Stimulated activated CD4-positive, alpha-beta T cell treated with anti-CD3 and anti-CD28 coated beads, Interleukin-1b, Interleukin-23, amount 100 ng/mL, for 1 hour (primary cell): ENCODE measurements at places on chromosomes 6 and 20.

- DNase-seq = no peak
Observed at GRCh38 chr6:150146436-150146835, 3.6 kb downstream of the PPP1R14C start.

- no peak for DNase-seq
Observed at GRCh38 chr6:47159763-47160162, 117.6 kb upstream of the ADGRF1 start.

- DNase-seq = no peak
Observed at GRCh38 chr6:85241498-85242052, 208.3 kb upstream of the NT5E start.

- DNase-seq = no peak
Observed at GRCh38 chr6:45930420-45931040, 85.1 kb downstream of the CLIC5 start.

GRCh38 chr6:119626884-119627619 is 277.5 kb upstream of the MAN1A1 start:
- no peak for DNase-seq

GRCh38 chr6:24147511-24148153 is 21.6 kb downstream of the NRSN1 start:
- no peak for DNase-seq

DNA sequence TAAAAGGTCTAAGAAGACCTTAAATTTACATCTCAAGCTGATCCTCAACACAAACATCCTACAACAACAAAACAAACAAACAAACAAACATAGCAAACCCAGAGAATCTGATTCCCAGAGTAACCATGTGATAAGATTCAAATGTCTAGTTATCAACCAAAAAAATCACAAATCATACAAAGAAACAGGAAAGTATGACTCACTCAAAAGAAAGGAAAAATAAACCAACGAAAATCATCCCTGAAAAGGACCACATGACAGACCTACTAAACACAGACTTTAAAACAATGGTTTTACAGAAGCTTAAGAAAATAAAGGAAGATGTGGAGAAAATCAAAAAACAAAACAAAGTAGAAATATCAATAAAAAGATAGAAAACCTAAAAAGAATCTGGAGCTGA is 18.1 kb downstream of the VNN1 start:
- DNase-seq = no peak

- DNase-seq = no peak
Observed at GRCh38 chr6:16800942-16801341, 39.7 kb upstream of the ATXN1 start.

- DNase-seq = no peak
Observed at GRCh38 chr6:42762426-42762859, 16.5 kb upstream of the TBCC start.

DNA sequence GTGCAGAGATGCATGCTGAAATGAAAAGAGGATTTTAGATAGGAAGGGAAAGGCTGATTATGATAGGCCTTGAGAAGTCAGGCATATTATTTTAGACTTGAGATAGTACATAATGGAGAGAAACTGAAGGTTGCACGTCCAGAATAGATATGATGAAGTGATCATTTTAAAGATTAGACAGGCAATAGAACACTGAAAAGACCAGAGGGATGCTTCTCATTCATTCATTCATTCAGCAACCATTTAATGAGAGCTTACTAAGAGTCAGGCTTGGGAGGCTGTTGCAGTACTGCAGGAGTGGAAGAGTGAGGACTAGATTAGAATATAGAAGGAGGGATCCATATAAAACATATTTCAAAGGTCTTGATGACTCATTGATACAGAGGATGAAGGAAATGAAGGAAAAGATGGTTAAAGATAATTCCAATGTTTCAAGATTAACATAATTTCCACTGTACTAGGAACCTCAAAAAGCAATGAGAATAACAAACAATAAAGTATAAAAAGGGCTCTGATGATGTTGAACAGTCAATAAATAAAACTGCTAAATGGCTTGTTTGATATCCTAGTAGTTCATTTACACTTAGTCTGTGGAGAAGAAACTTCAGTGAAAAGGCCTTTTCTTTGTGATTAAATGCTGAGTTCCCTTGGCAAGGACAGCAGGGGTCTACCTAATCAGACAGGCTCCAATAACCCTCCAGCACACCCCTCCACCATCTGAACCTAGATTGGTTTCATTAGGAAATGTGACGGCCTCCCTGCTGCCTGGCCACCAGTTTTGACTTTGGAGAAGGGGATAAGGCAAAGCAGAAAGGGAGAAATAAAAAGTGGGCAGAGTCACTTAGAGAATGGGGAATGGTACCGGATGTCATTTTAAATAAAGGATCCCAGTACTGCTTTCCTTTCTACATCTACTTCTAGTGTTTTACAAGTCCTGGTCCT is 5.3 kb upstream of the FBXO9 start:
- no peak for DNase-seq

DNA sequence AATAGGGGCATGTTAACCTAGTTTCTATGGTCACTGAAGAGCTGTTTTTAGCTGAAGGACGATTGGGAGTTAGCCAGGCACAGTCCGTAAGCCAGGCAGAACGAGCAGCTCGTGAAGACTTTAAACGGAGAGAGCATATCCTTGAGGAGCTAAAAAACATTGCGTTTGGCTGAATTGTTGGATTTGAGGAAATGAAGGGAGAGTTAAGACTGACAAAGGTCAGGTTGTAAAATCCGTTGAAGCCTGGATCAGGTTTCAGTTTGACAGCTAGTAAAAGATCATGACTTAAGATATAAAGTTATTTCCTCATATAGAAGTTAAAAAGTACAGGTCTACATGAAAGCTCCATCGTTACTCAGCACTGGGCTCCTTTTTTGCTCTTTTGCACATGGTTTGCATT is 2.8 kb downstream of the DBNDD2 start:
- no peak for DNase-seq

DNA sequence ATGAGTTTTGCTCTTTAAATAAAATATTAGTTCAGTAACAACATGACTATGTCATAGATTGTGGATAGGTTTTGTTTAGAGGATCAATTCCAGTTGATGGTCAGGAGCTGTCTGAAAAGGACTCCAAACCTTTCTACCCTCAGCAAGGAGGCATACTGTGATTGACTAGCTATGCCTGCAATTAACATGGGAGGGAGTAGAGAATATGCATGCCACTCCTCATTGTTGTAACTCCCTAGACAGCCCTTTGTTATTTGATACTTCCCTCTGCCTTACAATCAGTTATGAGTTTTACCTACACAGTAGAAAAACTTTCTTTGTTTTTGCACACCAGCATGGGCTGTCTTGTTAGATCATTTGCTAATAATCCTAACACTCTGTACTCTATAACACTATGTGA is 1418.5 kb downstream of the KHDRBS2 start:
- DNase-seq = no peak

DNA sequence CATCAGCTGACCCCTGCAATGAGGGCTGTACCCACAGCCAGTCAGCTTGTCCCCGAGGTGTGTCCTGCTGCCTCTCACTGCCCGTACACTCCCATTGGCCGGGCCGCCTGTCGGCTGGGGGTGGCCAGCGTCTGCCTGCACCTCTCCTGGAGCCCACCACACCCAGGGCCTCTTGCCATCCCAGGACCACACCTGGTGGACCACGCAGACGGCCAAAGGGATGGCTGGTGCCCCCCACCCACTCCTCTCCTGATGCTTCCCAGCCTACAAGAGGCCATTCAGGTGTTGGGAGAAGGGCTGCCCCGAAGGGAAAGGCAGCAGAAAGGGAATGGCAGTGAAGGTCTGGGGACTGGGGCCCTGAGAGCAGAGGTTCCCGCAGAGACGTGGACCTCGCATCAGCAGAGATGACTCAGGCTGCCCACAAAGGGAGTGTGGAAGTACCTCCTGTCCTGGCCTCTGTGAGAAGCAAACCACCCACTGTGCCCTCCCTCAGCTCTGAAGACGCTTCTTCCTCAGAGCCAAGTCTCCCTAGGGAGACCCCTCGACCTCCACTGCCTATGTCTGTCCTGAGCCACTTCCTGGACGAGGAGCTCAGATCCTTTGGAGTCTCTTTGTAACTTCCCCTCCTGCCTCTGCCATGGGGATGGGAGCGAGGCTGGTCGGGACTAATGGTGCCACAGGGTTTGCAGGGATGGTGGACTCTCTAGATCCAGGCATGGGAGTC is 60.9 kb downstream of the PYGB start:
- no peak for DNase-seq

GRCh38 chr20:41654884-41655283 is 36.7 kb upstream of the CHD6 start:
- DNase-seq = no peak

- no peak for DNase-seq
Observed at GRCh38 chr20:44616604-44616964, 34.2 kb downstream of the PKIG start.

DNA sequence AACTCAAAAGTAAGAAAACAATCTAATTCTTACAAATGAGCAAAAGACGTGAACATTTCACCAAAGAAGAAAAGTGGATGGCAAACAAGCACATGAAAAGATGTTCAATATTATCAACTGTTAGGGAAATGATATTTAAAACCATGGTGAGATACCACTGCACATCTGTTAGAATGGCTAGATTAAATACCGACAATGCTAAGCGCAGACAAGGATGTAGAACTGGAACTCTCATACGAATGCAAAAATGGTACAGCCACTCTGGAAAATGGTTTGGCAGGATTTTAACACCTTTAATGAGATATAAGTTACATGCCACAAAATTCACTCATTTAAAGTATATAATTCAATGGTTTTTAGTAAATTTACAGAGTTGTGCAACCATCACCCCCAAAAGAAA is 44.6 kb upstream of the NFATC2 start:
- DNase-seq = no peak

GRCh38 chr6:160679402-160679769 is 15.3 kb upstream of the LPA start:
- no peak for DNase-seq

DNA sequence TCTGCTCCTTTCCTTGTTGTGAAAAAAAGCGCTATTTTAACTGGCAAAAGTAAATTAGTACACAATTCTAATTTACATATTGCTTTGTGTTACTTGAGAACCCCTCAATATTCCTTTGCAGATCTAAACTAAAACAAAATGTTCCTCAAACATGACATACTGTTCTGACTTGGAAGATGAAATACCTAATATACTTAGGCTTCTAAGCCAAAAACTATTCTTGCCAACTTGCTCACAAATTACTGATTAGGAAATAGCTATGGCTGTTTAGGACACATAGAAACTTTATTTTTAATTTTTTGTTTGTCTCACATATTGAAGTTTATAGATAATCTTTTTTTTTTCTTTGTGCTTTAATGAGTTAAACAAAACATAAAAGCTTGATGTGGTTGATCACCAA is 542.2 kb downstream of the GRIK2 start:
- DNase-seq = no peak

- DNase-seq = no peak
Observed at GRCh38 chr6:74319292-74319691, 623.3 kb downstream of the CD109 start.

DNA sequence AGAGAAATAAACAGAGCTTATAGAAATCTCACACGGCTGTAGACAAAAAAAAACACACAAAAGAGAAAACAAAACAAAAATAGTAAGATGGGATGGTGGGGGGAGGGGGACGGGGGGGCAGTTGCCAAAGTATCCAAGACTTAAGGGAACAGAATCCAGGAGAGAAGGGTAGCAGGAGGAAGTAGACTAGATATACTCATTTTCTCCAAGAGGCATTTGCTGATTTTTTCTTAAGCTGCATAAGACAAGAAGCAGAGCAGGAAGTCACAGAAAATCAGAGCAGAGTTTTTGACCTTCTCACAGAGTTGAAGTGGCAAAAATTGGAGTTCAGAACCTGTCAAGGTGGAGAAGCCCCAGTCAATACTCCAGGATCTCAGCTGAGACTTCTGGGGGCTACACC is 237.7 kb downstream of the HIVEP2 start:
- no peak for DNase-seq

DNA sequence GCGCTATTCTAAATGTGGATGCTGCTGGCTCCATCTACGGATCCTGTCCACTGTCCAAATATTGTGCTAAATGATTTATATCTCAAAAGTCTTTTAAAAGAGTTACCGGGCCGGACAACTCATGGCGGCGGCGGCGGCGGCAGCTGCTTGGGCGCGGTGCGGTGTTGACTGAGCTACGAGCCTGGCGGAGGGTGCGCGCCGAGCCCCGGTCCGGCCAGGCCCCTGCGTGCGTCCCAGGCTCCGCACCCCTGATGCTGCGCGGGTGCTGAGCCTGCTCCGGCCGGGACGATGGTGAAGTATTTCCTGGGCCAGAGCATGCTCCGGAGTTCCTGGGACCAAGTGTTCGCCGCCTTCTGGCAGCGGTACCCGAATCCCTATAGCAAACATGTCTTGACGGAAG is 303.4 kb downstream of the CENPW start:
- no peak for DNase-seq

DNA sequence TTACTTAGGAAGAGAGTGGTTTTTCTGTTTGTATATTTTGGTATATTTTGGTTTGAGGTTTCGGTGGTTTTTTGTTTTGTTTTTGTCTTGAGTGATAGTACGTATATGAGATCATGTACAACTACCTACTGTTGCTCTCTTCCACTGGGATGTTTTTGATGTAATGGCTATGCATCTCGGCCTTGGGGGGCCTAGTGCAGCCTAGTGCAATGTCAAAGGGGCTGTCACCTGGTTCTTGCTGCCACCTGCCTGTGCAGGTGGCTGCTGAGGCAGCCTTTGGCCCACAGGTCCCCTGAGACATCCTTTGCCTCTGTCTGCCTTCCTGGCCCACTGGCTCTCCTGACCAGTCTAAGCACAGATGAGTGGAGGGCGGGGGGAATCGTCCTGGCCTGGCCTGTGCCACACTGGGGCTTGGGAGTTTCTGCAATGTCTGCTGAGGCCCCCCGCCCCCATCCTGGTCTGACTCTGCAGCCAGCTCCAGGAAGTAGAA is 546.6 kb downstream of the CD83 start:
- DNase-seq = no peak

GRCh38 chr20:5689463-5689862 is 60.7 kb upstream of the SHLD1 start:
- no peak for DNase-seq

GRCh38 chr6:121393731-121394505 is 41.5 kb upstream of the GJA1 start:
- DNase-seq = no peak

DNA sequence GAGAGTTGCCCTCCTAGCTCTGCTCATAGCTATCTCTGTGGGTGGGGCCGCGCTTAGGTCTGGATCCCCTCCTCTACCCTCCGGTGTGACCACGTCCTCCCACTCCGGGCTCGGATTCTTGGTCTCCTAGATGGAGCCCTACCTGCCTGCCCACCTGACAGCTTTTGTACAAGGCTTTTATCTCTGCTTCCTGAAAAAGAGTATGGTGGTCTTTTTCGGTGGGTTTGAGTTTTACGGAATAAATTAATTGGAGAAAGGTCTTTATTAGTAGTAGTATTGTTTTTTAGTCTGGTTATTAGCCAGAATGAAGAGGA is 773 bp downstream of the SMAP1 start:
- DNase-seq = no peak

- no peak for DNase-seq
Observed at GRCh38 chr6:34084591-34085290, 61.1 kb downstream of the GRM4 start.

GRCh38 chr6:127998985-127999384 is 98.1 kb upstream of the THEMIS start:
- DNase-seq = no peak

- DNase-seq = no peak
Observed at GRCh38 chr6:93266116-93266817, 153.1 kb downstream of the EPHA7 start.
